ENCODE measurements at places on chromosomes 4 and X. TPM values are rescaled to one million over a fixed set of nuclear protein-coding genes. Genes with fewer than 3 reads are reported as not detected.

DNA sequence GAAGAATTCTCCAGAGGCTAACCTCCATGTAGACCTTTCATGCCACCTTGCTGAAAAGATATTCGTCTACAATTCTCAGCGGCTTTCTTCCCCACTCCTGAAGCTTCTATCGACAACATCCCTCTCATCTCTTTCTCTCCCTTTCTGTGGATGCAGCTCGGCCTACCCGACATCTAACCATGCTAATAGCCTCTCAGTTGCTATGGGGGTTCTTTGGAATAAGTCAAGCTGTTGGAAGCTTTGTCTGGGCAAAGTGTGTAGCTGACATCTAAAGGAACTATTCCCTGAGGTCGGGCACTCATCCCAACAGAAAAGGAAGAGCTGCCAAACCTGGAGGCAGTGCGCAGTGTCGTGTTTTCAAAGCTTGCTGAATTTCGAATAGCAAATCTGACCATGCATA, 192.1 kb downstream of the RBMX2 start:
- no peak for DNase-seq

- no peak for DNase-seq
Observed at GRCh38 chr4:83931659-83932438, 395.9 kb downstream of the GPAT3 start.

DNA sequence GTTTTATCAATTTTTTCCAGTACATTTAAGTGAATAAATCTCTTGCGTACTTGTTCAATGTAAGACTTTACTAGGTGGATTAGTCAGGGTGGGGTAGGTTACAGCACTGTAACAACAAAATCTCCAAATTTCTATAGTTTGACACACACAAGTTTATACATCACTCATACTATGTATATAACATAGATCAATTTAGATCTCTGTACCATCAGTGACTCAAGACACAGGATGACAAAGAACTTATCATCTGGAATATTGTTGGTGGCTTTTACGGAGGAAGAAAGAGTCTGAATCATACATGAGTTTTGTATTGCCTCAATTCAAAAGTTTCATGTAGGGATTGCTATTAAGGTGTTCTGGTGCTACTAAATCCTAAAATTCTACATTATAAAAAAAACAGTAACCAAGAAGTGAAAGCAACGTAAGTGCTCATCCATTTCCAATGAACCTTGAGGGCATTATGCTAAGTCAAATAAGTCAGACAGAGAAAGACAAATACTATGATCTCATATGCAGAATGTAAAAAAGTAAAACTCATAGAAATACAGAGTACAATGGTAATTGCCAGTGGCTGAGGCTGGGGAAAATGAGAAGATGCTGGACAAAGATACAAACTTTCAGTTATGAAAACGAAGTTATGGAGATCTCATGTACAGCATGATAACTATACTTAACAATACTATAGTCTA, 98.0 kb upstream of the DKK2 start:
- no peak for DNase-seq

DNA sequence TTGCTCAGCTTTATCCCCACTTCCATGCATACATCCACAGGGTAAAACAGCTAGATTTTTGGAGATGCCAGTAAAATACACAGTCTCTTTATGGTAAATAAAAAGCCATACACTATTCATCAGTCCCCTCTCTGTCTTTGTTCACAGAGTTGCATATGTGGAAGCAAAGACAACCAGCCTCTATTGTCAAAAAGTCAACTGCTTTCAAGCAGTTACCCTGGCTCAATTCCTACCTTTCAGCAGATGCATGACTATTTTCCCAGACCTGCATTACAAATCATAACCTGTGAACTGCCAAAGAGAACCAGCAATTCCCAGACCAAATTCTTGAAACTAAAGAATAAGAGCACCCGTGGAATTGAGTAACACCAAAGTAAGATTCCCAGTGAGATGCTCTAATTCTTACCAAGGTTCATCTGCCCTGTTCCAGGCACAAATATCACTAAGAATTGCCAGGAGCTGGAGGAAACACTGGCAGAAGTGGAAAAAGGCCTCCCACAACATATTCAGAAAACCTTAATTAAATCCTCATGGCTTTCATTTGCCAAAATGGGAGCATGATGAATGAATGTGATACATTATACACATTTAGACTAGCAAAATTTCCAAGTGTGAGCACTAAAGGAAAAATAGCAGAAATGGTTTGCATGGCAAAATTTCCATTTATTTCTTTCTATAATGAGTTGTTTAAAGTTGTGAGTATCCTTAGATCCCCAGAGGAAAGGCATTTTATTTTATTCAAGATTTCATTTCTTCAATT, 391.2 kb upstream of the ADGRL3 start:
- no peak for DNase-seq

DNA sequence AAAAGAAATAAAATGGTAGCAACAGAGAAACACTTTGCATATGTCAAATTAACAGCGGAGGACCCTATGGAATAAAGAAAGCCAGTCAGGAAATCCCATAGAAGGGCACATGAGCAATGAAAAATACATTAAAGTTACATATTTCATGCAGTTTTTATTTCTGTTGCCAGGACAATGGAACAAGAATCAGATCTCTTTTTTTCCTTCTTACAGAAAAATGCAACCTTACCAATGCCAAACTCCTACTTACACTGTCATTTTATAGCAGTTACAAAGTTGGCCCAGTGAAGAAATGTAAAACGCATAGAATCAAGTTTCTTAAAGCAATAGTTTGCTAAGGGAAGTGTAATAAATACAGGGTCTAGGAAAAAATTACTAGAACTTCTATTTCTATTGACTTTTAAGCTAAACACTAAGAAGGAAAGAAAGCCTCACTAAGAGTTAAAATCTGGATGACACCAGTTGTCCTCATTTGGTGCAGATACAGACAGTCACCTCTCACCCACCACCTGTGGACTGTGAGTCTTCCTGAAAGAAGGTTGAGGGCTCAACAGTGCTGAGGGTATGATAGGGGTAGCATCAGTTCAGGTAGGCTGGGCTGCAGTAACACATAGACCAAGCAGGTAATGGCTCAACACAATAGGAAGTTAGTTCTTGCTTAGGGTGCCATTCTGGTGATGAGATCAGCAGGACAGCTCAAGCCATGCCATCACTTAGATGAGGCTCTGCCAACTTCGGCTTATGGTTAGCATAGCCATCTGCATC, 224.6 kb downstream of the ANAPC10 start:
- DNase-seq: no peak

- peak; percentile 33 for DNase-seq
Observed at GRCh38 chrX:102651242-102652011, at the start of gene GPRASP1. TSS of gene GPRASP1 (plus strand) at chrX:102651483. CDS start at chrX:102653914, 2,431 bp downstream.

DNA sequence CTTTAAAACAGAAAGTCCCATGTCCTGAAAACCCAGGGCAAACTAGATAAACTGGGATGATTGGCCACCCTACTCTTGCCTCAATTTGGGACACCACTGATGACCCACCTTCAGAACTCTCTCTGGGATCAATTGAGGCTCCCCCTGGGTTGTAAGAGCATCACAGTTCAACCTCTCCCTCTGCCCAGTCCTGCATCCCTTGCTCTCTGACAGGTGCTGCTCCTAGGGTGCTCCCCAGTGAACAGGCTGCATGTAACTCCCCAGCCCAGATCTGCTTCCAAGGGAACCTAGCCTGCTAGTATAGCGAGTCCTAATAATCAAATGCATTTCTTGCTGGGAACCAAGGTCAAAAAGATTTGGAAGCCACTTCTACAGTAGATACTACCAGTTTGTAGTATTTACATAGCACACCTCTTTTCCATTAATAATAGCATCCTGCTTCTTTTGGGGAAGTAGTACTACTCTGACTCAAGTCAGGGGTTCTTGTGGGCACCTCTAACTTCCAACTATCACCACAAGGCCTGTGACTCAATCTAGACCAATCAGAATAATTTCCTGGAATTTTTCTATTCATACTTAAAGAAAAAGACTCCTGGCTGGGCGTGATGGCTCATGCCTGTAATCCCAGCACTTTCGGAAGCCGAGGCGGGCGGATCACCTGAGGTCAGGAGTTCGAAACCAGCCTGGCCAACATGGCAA, 42.1 kb upstream of the SPINK2 start:
- DNase-seq: no peak

DNA sequence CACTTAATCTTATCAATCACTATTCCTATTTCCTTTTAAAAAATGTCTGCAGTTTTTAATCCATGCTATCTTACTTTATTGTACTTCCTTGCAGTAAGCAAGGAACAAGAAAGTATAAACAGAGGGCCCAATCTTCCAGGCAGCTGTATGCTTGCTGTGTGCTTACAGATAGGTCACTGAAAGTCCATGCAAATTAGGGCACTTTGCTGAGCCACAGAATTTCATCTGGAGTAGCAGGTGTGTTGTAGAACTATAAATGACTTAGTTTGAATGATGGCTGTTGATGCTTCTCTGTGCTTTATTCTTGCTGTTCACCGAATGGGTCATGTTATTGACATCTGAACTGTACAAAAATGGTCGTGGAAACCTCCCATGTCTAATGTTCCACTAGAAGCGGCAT, 154.6 kb downstream of the ATOH1 start:
- no peak for DNase-seq

- DNase-seq: no peak
Observed at GRCh38 chrX:20362268-20363267, 95.9 kb upstream of the RPS6KA3 start.

DNA sequence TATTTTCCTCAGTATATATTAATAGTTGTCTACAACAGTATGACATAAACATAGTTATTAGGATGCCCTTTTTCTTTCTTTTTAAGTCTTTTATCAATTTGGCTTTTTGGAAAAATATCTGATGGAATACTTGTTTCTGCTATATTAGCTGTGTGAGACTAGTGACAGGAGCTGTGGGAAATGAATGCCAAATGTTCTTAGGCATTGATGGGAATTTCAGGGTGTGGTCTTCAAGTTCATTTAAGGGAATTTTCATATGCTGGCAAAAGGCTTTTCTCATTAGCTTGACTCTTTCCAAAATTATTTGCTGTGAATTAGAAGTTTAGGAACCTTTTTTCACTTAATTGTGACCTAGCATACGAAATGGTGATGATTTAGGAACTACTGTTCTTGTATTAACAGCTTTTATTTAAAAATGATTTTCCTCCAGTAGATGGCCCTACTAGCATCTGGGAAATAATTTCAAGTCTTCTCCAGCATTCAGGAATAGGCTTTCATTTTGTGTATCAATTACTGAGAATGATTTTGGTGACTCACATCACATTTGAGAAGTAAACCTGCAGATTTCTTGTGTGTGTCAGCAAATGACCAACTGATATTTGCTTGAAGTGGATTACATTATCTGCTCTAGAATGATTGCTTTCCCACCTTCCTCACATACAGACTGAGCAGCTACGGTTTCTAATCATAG, 70.9 kb downstream of the HTT start:
- DNase-seq: no peak

GRCh38 chrX:150035531-150035930, 97.2 kb upstream of the EOLA2 start:
- no peak for DNase-seq

GRCh38 chr4:1991596-1992434, 17.0 kb downstream of the NELFA start:
- no peak for DNase-seq

DNA sequence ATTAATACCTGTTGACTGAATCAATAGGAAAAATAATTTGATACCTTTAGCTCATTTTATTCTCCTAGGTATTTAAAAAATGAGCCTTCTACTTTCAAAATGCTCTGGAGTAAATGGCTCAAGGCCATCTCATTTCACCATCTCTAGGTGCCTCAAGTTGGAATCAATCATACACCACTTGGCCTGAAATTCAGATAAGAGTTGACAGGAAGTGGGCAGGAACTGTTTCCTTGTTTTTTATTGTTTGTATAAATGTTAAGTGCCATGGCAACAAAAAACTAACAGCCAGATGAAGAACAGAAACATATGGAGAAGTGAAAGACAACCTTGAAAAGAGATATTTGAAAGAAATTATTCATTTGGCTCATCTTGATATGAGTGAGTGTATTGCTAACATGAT, 12.4 kb downstream of the LIMCH1 start:
- DNase-seq: no peak

- DNase-seq: no peak
Observed at GRCh38 chrX:120794525-120794975, 81.1 kb downstream of the CT47B1 start.

DNA sequence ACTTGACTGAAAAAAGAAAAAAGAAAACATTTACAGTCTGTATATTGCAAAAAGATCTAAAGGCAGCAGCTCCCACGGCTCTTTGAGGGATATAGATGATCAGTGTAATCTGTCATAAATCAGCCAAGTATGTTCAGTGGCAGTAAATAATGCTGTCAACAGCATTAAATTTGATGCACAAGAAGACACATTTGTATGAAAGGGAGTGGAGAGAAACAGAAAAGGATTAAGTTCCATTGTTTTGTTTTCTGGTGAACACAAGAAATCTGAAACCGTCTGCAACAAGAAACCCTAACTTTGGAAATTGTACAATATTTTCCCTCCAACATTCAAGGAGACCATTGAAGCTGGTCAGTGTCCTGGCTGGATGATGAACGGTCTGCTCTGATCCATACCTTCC, 27.6 kb upstream of the C1QTNF7 start:
- no peak for DNase-seq

GRCh38 chr4:7806338-7807090, 133.1 kb downstream of the AFAP1 start:
- DNase-seq: peak; percentile 17

DNA sequence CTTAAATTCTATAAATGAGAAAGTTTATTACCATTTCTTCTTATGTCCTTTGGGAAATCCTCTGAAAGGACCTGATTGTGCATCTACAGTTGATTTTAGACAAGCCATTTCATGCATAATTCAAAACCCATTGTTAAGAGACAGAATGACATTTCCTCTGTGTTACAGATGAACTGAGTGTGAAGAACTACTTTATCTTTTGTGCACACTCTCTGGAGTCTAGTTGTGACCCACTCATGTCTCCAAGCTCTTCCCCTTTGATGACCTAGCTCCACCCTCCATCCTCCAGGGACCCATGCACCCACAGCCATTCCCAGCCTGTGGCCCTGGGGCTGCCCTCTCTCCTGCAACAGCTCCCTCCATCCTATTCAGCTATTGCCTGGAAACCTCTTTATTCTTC, 57.5 kb upstream of the BMPR1B start:
- no peak for DNase-seq

SLC6A8 gene
- total RNA-seq: 12.8 TPM

IGBP1 gene
- 55.2 TPM for total RNA-seq

UGT8 gene
- not detected for total RNA-seq

REPS2 gene
- not detected for total RNA-seq

FDCSP gene
- total RNA-seq: not detected

GYG2 gene
- 4.0 TPM for total RNA-seq

UBE2K gene
- 11.7 TPM for total RNA-seq

CD38 gene
- total RNA-seq: not detected

All from MG63 (cell line).